ENCODE measurements at places on chromosomes 2 and 18.

DNA sequence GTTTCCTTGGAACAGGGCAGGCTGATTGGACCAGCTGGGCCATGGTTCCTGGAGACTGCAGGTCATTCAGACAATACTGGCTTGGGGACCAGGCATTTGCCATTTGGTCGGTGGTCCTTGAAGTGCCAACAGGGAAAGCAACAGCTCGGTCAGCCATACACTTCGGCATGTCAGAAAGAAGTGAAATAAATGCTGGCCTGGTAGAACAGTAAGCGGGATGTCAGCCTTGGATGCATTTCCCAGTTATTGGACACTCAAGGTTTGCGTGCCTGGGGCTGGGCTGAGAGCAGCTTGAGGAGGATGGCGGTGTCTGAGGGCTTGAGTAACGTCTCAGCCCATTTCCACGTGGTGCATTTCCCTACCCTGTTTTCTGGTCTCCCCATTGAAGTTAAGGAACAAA lies 75.4 kb downstream of the NCK2 start:
- no peak for DNase-seq

- DNase-seq, result peak; percentile 96
These were observed at the start of gene ZCCHC2 for GRCh38 chr18:62522504-62523254. Gene ZCCHC2, plus strand, starts transcription at chr18:62523025. Its CDS starts 400 bp downstream, at chr18:62523425.

DNA sequence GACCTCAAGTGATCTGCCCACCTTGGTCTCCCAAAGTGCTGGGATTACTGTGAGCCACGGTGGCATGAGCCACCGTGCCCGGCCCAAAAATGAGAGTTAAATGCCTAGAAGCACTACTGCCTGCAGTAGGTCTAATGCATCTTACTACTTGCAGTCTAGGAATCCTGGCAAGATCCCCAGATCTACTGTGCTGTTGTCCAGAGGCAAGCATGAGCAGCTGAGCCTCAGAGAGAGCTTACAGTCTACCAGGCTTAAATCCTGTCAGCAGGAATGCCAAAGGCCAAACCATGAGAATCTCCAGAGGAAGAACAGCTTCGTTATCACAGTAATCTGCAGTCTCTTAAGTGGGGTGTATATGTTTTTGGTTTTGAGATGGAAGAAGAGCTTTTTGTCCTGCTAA lies 54.4 kb downstream of the XRCC5 start:
- DNase-seq, result no peak

DNA sequence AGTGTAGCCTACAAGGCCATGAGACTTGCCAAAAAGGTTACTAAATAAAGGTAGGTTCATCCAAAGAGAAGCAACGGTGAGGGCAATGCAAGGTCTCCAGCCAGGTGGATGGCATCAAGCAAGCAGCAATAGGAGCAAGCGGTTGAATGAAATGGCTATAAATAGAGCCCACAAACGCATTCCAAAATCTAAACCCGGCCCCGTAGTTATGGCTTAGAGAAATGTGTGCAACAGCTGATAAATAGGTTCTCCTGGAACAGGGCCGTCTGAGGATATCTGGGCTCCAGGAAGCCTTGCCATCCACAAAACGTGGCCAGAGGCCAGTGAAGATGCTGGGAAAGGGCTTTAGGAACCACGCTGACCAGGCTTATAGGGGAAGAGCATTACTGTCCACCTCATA lies 146.1 kb upstream of the PID1 start:
- DNase-seq, result no peak

DNA sequence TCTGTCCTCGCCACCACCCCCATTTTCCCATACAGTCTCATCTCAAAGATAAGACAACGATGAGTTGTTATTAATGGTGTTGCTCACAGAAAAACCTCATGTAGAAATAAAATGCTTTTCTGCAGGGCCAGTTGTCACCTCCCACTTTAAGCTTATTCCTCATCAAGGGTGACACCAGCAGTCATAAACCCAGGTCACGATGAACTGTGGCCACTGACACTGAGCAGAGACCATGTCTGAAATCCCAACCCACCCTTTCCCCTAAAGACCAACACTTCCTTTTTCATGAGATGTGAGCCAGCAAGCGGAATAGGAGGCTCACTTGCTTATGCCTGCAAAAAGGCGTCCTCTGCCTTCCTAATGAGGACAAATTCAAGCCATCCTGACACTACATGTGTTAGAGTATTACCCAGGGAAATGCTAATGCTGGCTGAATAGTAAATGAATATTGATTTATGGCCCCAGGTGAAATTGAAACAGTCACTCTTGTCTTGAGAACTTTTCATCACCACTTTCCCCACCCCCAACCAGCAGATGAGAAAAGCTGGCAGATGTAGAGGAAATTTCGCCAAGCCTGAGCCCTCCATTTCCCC lies 228.4 kb downstream of the MGAT5 start:
- no peak for DNase-seq

- DNase-seq, result no peak
These were observed 395.4 kb upstream of the ATP5MC3 start for GRCh38 chr2:175576875-175577274.

DNA sequence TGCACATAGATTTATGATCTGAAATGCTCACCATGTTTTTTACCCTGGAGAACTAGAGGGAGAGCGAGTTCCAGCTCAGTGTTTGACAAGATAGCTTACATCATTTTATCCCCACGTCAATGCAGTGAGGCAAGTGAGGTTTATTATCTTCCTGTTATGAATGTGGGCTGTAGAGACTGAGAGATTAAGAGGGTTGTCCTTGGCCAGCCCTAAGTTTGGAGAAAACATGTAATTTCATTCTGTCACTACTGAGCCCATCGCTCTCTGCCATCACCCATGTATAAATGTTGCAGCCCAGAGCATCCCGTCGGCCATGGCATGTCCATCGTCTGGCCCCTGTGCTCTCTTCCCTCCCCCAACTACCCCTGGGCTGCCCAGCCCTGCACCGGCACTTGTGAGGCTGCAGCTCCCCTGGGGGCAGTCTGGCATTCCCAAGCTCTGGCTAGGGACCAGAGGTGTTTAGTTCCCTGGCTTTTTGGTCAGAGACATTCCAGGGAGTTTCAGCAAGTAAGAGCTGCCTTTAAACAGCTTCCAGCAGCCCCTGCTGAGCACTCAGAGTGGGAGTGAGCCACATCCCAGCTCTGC lies 136.7 kb downstream of the ANTXR1 start:
- DNase-seq, result peak; percentile 61

GRCh38 chr2:56713161-56713676 lies 529.4 kb downstream of the CCDC85A start:
- DNase-seq, result peak; percentile 86

DNA sequence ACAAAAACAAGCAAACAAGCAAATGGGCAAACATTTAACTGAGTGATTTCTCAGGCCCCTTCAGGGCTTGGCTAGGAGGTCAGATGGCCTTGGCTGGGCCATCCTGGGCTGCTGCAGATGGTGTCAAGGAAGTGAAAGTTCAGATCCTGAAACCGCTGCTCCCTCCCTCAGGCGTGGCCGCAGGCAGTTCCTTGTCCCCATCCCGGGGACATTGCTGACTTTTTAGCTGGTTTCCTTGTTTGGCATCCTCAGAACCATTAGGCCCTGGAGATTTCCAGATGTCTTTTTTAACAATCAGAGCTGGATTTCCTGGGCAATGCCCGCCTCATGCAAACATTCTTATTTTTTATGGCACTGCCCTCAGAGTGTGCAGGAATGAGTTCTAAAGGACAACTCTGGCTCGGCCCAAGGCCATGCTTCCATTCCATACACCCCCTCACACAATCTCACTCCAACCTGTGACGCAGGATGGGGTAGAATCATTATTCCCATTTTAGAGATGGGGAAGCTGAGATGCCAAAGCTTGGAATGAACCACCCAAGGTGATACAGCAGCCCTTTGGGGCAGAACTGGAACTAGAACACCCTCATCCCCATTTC lies 86.1 kb upstream of the ZCCHC2 start:
- no peak for DNase-seq

GRCh38 chr2:182715892-182716649 lies at the start of gene DNAJC10:
Gene DNAJC10, plus strand, starts transcription at chr2:182716257. Its CDS starts 1,830 bp downstream, at chr2:182718087.
- peak; percentile 89 for DNase-seq

DNA sequence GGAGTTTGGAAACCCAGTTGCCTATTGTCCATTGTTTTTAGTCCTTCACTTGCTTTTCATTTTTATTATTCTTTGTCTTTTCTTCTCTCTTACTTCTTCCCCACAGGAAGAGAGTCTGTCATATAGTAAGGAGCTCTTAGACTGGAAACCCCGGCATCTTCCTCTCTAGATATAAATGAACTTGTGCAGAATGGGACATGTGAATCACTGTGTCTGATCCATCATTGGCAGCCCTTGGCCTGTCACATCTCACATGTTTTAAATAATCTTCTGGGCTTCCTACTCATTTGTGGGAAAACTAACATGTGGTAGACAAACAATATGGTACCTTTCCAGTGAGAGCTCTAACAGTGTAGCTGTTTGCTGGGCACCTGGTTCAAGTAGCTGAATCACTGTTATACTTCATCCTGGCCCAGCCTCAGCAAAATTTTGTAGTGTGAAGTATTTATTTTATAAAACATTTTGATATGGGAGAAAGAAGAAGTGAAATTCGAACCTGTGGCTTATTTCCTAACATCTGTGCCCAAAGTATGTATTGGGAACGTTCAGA lies 112.8 kb downstream of the PHLPP1 start:
- DNase-seq, result no peak

- DNase-seq, result no peak
These were observed 104.1 kb upstream of the ITPRID2 start for GRCh38 chr2:181787310-181788048.

- DNase-seq, result no peak
These were observed 649 bp downstream of the FECH start for GRCh38 chr18:57585855-57586250.

DNA sequence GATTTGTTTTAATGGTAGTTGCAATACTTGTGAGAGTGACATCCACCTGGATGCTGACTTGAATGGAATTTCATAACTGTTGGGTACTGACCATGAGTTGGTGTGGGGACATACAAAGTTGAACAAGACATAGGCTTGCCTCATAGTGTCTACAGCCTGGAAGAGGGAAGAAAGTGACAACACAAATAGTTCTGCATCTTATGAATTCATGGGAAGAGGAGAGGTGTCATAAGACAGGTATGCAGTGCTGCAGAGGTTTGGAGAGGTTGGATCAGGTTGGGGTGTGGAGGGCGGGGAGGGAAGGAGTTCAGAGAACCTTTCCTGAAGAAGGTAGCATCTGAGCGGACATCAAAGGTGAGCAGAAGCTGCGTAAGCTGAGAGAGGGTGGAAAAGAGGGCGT lies 44.0 kb downstream of the HRH4 start:
- DNase-seq, result no peak

Measured in fibroblast of skin of back (primary cell).